ENCODE measurements at places on chromosomes 6 and 20.

- DNase-seq: no peak
Observed at GRCh38 chr6:16103722-16104121, 25.2 kb upstream of the MYLIP start.

DNA sequence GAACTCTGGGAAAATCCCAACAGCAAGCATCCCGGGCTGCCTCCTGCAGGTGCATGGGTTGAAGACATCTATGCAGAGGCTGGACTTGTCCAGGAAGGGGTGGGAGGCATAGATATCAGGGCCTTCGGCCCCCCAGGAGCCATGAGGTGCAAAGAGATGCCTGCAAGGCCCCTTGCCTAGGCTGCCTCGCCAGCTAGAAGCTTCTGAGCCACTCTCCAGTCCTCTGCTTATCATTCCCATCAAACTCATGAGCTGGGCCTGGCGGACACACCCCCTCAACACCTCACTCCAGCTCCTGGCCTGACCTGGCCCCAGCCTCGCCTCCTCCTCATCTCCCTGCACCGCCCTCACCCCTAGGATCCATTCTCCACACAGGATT lies 152.4 kb upstream of the PTPN1 start:
- no peak for DNase-seq

GRCh38 chr20:51125780-51126179 lies 102.9 kb upstream of the KCNG1 start:
- no peak for DNase-seq

DNA sequence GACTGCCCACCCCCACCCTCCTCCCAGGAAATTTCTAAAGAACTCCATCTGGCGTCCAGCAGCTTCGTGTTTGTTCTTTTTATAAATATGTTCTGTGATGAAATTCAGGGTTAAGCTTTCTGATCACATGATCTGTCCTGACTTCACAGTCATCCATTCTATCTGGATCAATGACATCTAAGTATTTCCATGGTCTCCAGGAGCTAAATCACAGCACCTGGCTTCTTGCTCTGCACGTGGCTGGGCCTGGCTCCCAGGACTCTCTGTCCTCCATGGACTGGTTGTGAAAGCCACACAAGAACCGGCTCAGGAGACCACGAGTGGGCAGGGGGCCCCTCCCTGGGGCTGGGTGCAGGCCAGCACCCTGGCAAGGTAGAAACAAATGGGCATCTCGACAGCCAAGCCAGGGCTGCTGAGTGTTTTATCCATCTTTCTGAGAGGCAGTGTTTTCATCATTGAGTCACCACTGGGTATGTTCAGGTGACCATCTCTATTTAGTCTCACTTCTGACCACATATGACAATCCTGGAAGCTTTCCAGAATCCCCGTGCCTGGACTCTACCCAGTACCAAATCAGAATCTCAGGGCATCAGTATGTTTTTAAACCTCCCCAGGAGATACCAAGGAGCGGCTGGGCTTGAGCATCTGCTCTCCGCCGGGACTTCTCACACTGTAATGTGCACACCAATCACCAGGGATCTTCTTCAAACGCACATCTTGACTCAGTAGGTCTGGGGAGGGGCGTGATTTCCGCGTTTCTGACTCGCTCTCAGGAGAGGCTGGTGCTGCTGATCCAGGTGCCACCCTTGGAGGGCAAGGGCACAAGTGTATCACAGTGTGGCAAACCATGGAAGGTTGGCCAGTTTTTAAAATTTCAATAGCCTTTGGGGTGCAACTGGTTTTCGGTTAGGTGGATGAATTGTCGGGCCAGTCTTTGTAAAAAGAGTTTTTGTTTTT lies 31.6 kb upstream of the PXDC1 start:
- DNase-seq: no peak

- DNase-seq: no peak
Observed at GRCh38 chr20:35111141-35111888, 18.7 kb upstream of the TRPC4AP start.

DNA sequence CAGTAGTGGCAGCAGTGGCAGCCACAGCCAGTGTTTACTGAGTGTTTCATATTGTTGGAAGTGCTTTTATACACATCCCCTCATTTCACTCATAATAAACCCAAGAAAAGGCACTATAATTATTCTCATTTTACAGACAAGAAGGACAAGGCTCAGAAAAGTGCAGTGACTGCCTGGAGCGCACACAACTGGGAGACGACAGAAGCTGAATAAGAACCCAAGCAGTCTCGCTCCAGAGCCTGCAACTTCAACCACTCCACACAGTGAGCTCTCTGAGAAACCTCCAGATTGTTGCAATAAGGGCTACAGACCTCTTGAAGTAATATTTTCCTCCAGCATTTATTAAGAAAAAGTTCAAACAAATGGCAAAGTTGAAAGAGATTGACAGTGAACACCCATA lies 76.9 kb downstream of the PLCG1 start:
- no peak for DNase-seq

DNA sequence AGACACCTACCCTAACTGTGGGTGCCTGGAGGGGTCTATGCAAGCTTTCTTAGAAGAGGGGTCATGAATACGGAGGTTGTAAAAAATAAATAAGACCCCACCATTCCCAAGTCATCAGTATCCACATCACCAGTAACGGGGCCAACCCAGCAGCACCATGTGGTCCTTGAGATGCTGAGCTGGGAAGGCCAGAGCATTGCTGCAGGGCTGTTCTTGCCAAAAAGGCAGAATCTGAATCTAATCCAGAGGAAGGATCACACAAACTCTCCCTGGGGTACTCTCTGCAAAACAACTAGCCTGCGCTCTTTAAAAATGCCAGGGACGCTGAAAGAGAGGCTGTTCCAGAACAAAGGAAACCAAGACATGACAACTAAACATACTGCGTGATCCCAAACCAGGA lies 43.2 kb downstream of the SSR1 start:
- no peak for DNase-seq

All from globus pallidus (tissue), 1 donor.